ENCODE measurements at places on chromosomes 7 and 10.

DNA sequence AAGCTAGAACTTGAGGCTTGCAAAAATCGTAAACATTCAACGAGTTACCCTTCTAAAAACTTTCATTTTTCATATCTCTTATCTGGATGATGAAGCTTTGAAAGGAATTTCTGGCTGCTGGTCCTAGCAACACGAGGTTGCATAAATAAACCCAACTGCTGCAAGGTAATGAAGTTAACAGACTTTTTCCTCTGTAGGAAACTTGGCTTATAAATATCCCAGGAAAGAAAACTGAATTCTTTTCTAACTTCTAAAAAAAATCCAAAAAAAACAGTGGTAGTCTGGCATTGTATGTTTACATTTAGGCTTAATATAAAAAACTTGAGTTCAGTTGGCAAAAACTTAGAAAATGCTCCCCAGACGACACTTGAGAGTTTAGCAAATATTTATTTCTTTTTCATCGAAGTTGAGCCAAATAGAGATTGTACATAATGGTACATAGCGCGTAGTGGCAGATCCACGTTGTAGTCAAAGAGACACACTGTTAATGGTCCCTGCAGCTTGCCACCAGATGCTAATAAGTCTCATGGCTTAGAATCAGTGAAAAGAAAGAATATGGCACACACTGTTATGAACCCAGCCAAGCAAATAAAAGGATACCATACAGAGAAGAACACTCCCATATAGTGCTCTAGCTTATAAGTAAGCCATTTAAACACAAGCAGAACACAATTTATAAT is 200.3 kb upstream of the PCLO start:
- H3K4me1 ChIP-seq = no peaks in the 10 kb centered on the region
- H3K27me3 ChIP-seq = no peaks in the 10 kb centered on the region
- H3K27ac ChIP-seq = no peak overlapping the region

GRCh38 chr10:75018251-75018650 is 93.2 kb upstream of the SAMD8 start:
- H3K27ac ChIP-seq = peak overlapping the region; percentile 15
- no peak for DNase-seq
- peaks cover 7% of the 10 kb centered on the region for H3K36me3 ChIP-seq

GRCh38 chr7:18572154-18572553 is 76.6 kb downstream of the HDAC9 start:
- no peak overlapping the region for H3K4me3 ChIP-seq
- H3K27ac ChIP-seq = no peak overlapping the region
- no peaks in the 10 kb centered on the region for H3K27me3 ChIP-seq

DNA sequence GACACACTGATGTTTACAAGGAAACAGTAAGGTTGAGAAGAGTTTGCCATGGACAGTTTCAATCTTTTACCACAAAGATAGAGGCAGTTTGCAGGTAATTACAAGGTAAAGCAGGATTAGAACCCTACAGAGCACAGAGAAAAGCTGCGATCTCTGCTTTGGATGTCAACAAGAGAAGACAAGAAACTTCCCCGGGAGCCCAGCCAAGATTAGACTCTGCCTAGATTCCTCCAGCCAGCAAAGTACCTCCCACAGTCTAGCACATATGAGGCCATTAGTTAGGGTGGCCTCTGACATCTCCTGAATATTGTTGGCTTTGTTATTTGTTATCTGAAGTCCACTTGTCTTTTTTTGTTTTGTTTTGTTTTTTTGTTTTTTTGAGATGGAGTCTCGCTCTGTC is 178.1 kb downstream of the CALN1 start:
- peak overlapping the region; percentile 9 for H3K27ac ChIP-seq
- H3K27me3 ChIP-seq = no peaks in the 10 kb centered on the region
- H3K4me1 ChIP-seq = no peaks in the 10 kb centered on the region
- H3K36me3 ChIP-seq = no peaks in the 10 kb centered on the region
- no peak overlapping the region for H3K4me3 ChIP-seq
- no peak for DNase-seq

GRCh38 chr7:114342431-114343179 is 72.0 kb upstream of the FOXP2 start:
- peaks cover 6% of the 10 kb centered on the region for H3K4me1 ChIP-seq
- H3K36me3 ChIP-seq = no peaks in the 10 kb centered on the region
- H3K27ac ChIP-seq = no peak overlapping the region
- DNase-seq = no peak
- H3K27me3 ChIP-seq = no peaks in the 10 kb centered on the region

GRCh38 chr7:71661671-71662224 is 529.8 kb downstream of the GALNT17 start:
- peaks cover 42% of the 10 kb centered on the region for H3K36me3 ChIP-seq
- no peak overlapping the region for H3K27ac ChIP-seq
- DNase-seq = no peak
- H3K4me1 ChIP-seq = no peaks in the 10 kb centered on the region
- no peak overlapping the region for H3K4me3 ChIP-seq

DNA sequence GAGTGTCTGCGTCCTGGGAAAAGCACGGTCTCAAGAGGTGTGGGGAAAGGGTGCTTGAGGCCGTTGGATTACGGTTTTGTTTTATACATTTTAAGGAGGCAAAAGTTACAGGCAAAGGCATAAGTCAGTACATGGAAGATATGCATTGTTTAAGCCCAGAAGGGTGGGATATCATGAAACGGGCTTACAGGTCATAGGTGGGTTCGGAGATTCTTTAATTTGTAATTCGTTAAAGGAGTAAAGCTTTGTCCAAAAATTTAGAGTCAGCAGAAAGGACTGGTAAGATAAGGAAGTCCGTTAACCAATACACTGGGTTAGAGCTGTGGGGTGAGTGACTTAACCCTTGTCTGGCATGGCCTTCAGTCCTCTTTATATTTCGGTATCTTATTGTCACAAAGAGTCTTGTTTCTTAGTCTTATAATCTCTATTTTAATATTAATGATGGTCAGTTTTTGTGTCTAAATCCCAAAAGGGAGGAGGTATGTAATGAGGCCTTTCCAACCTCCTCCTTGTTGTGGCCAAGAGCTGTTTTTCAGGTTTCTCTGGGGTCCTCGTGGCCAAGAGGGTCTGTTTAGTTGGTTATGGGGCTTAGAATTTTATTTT is 12.7 kb downstream of the TSPAN14 start:
- H3K27me3 ChIP-seq = peaks cover 39% of the 10 kb centered on the region
- H3K27ac ChIP-seq = no peak overlapping the region
- no peak for DNase-seq
- peaks cover 17% of the 10 kb centered on the region for H3K36me3 ChIP-seq
- H3K4me3 ChIP-seq = no peak overlapping the region

DNA sequence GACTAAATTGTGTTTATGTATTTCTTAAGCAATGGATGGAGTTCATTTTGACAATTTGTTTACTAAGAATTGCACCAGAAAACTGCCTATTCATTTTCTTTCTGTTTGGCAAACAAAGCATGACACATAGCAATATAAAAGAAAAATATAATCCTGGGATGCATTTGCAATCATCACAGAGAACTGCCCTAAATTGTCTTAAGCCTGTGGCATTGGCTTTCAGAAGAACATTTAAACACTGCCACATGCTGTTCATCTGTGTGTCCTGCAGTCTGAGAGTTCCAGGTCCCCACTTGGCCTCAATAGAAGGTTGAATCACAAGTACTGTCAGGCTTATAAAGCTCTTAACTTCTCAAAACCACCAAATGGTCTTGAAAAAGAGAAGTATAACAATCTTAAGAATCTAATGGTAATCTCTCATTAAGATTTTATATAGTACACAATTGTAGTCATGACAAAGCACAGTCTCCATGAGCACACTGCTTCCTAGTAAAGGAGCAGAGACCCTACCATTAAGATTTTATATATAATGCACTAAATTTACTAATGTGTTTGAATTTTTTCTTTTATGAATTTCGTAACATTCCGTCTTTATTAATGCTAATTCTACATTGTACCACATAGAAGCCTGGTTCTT is 29.9 kb downstream of the RNLS start:
- no peak overlapping the region for H3K27ac ChIP-seq
- H3K36me3 ChIP-seq = no peaks in the 10 kb centered on the region
- peak; percentile 13 for DNase-seq
